ENCODE measurements at places on chromosomes 2 and 18.

- no peak for DNase-seq
Measured at GRCh38 chr2:48284621-48285212, 245.2 kb upstream of the STON1 start.

GRCh38 chr2:224324604-224325003 is 77.3 kb downstream of the FAM124B start:
- DNase-seq = no peak

- DNase-seq = no peak
Measured at GRCh38 chr2:159139216-159139933, 147.1 kb downstream of the WDSUB1 start.

DNA sequence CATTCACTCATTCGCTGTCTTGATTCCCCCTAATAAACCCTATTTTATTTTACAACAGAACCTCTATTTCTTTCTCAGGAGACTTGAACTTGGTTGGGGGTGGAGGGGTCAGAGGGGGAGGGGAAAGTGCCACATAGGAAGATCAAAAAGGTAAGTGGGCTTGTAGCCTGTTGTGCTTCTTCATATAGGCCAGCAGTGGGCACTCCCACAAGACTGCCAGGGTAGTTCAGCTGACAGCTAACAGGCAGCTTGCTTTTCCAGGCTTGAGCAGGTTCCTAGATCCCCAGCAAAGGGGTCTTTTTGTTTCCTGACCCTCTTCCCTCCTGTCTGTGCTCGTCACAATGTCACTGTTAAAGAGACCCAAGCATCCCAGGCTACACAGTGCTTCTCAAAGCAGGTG is 829 bp upstream of the KIAA2012 start:
- no peak for DNase-seq

- DNase-seq = no peak
Measured at GRCh38 chr18:48896875-48897511, 53.8 kb downstream of the SMAD7 start.

- no peak for DNase-seq
Measured at GRCh38 chr2:177797808-177798207, 274.8 kb downstream of the PDE11A start.

- peak; percentile 49 for DNase-seq
Measured at GRCh38 chr2:13539296-13539695, 822.6 kb downstream of the TRIB2 start.

DNA sequence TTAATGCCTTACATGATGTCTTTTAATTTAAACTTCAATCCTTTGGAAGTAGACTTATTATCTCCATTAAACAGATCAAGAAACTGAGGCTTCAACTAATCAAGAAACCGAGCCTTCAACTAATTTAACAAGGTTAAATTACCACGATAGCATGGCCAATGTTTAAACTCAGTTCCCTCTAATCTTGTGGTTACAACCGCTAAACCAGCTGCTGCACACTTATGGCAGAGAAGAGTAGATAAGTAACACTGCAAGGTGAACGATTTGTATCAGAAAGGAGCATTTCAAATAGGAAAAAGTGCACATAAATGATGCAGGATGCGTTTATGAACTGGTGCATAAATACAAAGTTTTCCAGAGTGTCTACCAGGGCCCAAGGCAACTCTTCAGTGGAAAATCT is 144.6 kb upstream of the CAVIN2 start:
- no peak for DNase-seq

GRCh38 chr2:212254339-212254738 is 284.3 kb downstream of the ERBB4 start:
- no peak for DNase-seq

GRCh38 chr2:13050764-13051163 is 334.0 kb downstream of the TRIB2 start:
- DNase-seq = no peak

DNA sequence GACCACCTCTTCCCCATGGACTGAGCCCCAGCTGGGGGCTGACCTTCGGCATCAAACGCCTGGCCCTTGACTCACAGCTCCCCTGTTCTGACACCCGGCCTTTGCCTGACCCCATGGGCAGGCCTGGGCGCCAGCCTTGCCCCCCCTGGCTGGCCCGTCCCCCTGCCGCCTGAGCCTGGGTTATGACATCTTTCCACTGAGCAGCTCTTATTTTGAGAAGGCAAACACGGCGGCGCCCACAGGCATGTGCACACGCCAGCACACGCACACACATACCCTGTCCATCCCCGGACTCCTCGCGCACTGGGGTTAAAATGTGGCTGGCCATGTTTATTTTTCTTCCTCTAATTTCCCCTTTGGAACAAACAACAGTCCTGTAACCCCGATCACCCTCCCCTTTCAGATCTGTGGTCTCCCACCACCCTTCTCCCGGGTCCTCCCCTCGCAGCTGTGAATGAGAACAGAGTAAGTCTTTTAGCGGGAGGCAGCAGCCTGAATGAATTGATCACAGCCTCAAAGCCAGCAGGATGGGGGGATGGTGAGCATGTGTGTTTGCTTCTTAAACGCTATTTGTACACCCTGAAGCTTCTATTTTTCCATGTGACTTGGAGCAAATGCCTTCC is 11.8 kb upstream of the ATOH8 start:
- no peak for DNase-seq

DNA sequence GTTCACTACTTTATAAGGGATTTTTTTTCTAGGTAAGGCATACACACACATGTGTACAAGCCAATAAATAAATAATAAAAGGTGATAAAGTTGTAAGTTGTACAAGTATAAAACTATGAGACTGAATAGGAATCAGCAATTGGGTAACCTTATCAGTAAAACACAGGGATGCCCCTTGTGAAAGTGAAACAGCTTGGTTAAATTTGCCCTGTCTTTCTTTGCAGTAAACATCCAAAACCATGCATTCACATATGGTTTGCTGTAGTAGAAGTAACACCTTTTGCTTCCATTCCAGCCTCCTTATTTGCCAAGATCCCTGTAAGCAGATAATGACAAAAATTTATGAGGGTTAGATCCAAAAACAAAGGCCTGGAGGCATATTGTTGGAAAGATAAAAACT is 44.3 kb upstream of the NEUROD1 start:
- DNase-seq = no peak

All from NCI-H1930 (cell line).